ENCODE measurements at places on chromosomes 3 and 15.

- peak; percentile 87 for DNase-seq
Measured at GRCh38 chr15:84840741-84841429, 23.7 kb downstream of the ALPK3 start.

DNA sequence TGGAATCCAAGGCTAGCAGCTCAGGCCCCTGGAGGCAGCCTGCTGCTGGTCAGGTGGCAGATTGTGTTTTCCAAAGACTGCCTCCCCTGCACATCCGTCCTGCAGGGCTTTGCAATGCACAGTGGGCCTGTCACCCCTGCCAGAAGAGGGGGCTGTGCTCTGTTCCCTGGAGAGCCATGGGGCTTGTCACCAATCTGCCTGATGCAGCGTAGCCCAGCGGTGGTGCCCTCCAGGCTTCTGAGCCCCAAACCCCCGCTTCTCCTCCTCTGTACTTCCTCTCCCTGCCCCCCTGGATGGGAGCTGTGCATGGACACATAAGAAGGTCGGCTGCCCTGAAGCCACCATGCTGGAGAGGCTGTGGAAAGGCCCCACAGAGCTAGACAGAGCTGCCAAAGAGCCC is 10.0 kb upstream of the PLXNA1 start:
- no peak for DNase-seq

- no peak for DNase-seq
Measured at GRCh38 chr3:139655909-139656595, 21.7 kb downstream of the NMNAT3 start.

GRCh38 chr3:171695426-171695825 is 114.9 kb downstream of the PLD1 start:
- DNase-seq: no peak

- DNase-seq: no peak
Measured at GRCh38 chr3:54917862-54918261, 10.0 kb downstream of the LRTM1 start.

DNA sequence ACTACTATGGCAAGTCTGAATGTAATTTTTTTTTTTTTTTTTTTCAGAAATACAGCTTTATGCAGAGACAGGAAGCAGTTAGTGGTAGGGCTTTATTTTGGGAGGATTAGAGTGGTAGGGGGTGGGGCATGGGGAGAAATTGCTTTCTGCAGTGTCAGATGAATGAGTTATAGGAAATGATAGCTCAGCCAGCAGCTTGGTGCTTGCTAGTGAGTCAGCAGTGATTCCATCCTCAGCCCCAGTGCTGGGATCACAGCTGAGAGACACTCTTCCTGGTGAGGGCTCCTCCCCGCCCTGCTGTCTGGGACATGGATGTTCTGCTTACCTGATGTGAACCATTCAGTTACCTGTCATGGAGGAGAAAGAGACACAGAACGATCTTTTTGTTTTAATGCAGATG is 39.6 kb downstream of the SEMA6D start:
- DNase-seq: peak; percentile 55

DNA sequence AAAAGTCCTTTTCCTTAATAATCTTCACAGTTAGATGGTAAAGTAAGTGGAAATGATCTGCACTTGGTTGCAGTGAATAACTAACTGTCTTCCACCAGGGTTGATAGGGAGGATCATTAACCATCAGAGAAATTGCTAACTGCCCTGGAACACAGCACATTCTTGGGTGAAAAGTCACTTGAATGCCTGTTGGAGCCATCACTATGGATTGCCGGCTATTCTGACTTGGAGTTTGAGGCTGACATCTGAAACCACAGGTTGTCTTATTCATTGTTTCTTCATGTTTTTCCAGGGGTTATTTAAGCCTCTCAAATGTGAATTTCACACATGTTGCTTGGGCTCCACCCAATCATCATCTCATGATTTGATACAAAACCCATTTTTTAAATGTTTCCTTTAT is 901.4 kb downstream of the MCTP2 start:
- no peak for DNase-seq

- DNase-seq: no peak
Measured at GRCh38 chr3:144488927-144489326, 517.3 kb downstream of the DIPK2A start.

GRCh38 chr15:23532024-23532423 is 33.5 kb upstream of the MKRN3 start:
- DNase-seq: no peak

- no peak for DNase-seq
Measured at GRCh38 chr3:9582332-9582731, 28.7 kb upstream of the LHFPL4 start.

DNA sequence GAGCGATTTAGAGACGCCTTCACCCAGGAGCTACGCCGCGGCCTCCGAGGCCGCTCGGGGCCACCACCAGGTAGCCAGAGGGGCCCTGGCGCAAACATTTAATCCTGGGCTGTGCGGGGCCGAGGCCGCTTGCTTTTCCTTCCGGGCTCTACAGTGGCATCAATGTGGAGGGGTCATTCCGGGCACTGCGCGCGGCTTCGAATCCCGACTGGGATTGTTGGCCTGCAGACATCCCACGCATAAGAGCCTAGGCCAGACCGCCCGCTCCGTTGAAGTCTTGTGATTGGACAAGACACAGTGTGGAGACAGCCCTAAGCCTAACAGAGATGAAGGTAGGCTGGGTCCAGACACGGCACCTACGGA is 568 bp upstream of the NCBP2 start:
- DNase-seq: no peak

DNA sequence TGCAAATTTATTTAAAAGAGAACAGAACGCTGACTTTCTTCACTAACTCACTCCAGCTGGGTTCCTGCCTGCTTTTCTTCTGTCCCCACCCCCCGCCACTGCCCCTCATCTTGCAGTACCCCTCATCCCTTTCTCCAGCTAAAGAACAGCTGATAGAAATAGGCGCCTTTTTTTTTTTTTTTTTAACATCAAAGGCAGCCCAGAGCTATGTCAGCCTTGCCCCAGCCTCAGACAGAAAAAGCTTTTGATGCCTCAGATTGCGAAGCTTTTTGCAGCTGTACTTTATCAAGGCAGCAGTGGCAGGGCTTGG is 1.8 kb downstream of the CADPS start:
- DNase-seq: no peak

DNA sequence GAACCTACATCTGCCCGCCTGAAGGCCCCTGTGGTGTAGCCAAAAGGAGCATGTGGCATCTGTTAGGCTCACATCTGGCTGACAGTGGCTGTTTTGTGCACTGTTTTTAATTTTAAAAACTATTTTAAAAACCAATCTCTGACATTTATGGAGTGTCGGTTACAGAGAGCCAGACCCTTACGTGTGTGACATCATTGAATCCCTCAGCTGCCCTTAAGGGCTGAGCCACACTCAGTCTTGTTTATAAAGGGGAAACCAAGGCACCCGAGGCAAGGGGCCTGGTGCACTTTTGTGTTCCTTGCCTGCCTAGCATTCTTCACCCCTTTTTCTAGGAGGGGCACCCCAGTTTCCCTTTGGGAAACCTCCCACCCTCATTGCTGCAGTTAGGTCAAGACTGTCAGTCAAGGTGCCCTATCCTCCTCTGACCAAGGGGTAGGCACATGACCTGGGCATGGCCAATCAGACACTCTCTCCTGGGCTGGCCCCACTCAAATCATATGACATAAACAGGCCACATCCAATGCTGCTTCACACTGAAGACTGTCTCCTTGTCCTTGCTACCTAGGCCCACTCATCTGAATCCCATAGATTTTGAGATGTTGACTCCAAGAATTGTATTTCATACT is 105.3 kb downstream of the LSM3 start:
- no peak for DNase-seq

DNA sequence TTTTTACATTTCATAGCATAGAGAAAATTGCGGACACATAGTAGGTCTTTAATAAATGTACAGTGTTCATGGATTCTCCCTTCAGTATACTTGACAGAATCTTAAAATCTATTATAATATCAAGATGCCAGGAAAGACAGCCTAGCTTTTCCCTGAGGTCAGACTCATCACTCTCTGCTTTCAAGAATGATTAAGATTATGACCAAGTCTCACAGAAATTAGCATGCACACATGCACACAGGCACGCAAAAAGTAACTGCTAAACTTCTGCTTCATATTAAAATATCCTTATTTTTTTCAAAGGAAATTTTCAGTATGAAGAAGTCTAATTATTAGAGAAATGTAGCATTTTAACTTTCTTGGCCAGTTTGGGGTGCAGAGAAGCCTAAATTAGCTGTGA is 493.8 kb upstream of the NECTIN3 start:
- DNase-seq: no peak

GRCh38 chr3:69842789-69843188 is 103.5 kb downstream of the MITF start:
- DNase-seq: no peak

DNA sequence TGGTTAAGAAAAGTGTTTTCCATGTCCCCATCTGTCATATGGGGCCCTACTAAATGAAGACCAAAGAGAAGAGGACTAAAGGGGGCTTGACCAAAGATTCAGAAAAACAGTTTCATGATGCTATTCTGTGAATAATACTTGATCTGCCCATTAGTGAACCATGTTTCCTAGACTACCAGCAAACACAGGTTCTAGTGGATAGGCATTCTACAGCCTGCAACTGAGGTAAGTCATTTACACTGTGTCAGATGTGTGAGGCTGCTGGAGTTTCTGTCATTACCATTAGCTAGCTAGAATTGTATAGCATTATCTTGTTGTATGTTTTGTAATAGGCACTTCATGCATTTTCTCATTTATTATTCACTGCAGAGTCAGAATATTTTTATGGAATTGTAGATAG is 6.6 kb downstream of the GPR171 start:
- no peak for DNase-seq

GRCh38 chr3:172296248-172296974 is 151.8 kb downstream of the GHSR start:
- no peak for DNase-seq

GRCh38 chr3:42077785-42078184 is 13.4 kb upstream of the TRAK1 start:
- DNase-seq: no peak

DNA sequence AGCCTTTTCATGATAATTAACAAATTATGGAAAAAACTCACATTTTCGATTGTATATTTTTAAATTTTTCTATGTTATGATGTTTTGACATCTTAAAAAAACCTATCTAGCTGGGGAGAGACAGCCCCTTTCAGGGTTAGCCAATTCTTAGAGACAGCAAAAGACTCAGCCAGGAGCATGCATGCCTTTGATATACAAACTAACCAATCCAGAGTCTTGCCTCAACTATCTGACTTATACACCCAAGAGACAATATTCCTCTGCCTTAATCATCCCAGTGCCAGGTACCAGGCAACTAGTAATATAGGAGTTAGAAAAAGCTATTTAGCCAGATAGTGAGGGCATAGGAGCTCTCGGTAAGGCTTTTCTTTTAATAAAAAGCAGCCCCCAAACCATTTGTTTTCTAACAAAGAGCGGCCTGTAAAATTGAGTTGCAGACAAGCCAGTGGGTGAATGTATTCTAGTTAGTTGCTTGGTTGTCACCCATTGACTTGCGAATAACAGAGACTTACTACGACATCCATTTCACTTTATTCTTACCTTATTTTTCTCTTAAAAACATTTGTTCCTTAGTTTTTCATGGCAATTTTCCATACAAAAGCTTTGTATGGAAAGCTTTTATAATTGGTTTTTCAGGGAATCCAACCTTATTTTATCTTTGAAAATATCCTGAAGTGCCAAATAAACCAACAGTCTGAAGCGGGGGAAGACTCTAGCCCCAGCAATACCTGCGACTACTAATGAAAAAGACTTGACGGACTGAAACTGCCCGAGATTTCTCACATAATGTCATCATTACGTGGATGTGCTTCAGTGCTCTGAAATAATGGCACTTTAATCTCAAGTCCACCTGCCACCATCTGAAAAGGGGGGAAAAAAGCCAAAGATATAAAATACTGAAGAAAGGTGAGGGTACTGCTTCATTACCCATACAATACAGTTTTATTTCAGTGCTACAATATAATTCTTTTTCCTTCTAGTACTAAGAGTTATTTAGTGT is 64.6 kb upstream of the ATP2C1 start:
- DNase-seq: no peak

GRCh38 chr3:13266005-13266404 is 154.1 kb downstream of the NUP210 start:
- DNase-seq: no peak

GRCh38 chr3:44962621-44963393 is 13.2 kb downstream of the ZDHHC3 start:
- no peak for DNase-seq

GRCh38 chr15:84926491-84927230 is 42.2 kb downstream of the SLC28A1 start:
- no peak for DNase-seq

DNA sequence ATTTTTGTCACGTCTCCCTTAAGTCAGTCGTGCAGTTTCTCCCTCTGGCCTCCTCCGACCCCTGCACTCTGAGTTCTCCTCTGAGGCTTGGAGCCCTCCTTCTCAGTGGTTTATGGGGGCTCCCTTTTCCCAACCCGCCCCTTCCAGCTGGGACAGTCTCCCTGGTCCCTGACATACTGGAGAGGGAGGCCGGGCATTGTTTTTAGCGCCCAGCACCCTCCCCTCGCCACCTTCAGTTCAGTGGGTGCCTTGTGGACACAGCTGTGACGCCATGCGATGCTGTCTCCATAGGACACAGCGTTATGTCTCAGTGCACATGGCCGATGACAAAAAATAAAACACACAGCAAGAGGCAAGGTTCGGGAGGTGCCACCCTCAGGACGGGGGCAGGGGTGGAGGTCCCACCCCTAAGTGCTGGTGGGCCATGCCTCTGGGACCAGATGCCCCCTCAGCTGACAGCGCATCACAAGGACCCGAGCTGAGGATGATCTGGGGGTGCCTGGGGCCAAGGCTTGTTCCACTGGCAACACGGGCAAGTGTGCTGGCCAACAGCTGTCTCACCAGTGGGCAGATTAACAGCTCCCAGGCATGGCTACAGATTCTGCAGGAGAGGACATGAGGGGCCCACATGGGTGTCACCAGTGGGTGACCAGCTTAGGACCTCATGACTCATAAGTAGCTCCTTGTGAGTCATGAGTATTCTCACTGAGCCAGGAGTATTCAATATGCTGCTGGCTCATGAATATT is 81.6 kb downstream of the PLXNA1 start:
- DNase-seq: no peak

DNA sequence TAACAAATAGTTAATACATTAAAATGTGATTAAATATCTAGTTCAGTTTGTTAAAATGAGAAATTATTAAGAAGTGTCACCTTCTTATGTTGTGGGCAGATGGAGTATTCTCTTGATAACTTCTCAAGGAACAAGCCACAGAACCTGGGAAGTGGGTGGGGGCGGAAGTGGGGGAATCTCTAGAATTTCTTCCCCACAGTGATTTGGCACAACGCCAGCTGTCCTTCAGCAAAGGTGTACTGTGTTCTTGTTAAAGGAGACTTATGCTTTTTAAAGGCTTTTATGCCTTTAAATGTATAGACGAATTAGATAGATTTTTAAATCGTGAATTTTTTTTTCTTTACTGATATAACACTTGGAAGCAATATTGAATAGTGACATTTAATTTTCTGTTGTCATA is 42.4 kb downstream of the SEC22A start:
- no peak for DNase-seq

- DNase-seq: peak; percentile 76
Measured at GRCh38 chr3:11603628-11604027, 40.1 kb downstream of the VGLL4 start.

Measured in femur (tissue), 1 donor.